ENCODE measurements at places on chromosomes 5 and 9.

- no peak for DNase-seq
Measured at GRCh38 chr9:69675563-69675962, 3.4 kb upstream of the APBA1 start.

DNA sequence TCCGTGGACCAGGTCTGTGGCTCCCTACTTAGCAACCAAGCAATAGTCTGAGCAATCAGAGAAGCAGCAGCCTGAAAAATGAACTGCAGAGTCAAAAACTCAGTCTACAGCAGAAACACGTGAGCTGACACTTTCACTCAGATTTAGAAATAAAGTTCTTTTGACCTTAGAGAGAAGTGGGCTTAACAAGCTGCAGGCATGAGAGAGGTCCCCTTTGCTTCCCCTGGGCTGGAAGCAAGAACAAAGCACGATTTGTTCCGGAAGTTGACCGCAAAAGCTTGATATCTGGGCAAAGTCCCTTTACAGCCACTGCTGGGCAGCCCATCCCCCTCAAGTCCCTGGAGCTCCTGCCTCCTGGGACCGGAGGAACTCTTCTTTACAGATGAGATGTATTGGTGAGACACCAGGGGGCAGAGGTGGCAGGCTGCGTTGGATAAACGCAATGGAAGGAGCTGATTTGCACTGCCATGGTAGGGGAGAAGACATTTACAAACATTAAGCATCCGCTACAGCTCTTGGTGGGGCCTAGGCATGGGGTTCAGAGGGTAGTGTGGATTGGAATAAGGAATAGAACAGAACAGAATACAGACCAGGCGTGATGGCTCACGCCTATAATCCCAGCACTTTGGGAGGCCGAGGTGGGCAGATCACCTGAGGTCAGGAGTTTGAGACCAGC is 5.8 kb upstream of the SOWAHA start:
- DNase-seq: no peak

DNA sequence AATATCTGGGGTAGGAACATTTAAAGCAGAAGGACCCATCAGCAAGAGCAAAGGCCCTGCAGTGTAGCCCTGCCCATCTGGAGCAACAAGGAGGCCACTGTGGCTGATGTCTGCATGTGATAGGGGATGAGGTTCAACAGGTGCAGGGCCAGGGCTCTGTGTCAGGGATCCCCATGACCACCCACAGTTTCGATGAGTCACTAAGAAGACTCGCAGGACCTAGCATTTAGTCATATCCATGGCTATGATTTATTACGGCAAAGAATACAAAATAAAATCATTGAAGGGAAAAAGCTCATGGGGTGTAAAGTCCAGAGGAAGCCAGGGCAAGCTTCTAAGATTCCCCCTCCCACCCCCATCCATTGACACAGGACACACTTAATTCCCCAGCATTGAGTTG is 188.6 kb downstream of the ADGRV1 start:
- DNase-seq: no peak

DNA sequence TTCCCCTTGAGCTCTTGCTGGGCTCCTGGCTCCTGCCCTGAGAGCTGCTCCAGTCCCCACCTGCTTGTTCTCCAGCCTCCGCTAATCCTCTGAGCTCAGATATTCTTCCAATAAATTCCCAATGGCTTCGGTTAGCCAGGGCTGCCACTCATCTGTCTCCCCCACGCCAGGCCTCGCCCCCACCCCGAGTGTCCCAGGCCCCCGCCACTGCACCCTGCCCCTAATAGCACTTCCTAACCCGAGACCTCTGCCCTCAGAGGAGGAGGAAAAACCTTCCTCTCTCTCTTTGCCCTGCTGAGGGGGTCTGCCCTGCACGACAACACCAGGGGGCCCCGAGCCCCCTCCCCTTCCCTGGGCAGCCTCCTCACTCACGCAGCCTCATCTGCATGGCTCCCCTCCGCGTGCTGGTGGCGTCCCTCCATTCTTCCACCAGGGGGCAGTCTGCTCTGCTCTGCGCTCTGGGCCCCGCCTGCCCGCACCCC is 5.4 kb upstream of the LCN15 start:
- DNase-seq: no peak

DNA sequence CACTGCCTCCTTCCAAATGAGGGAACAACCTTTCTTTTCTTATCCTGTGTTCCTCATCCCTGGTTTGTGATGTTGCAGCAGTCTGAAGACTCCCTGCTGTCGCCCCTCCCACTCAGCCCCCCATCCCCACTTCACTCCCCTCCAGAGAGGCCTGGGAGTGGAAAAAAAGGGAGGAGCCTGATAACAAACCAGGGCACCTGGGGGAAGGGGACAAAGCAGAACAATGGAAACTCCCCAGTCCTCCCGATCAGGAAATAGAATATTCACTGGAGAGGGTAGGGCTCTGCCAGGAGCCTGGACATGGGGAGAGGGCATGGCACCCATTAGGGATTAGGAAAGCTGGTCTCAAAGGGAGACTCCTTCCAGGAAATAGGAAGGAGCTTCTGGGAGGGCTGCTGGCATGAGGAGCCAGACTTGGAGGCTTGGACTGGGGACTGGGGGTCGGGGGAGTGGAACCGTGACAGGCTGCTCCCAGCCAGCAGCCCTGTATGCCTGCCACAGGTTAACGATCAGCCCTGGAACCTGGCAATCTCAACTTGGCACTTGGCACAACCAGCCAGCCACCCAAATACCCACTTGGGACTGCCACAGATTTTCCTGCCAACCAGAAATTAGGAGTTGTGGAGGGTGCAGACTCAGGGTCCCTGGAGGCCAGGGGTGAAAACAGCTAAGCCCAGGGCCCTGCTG is 20.0 kb downstream of the PCDH1 start:
- DNase-seq: no peak

DNA sequence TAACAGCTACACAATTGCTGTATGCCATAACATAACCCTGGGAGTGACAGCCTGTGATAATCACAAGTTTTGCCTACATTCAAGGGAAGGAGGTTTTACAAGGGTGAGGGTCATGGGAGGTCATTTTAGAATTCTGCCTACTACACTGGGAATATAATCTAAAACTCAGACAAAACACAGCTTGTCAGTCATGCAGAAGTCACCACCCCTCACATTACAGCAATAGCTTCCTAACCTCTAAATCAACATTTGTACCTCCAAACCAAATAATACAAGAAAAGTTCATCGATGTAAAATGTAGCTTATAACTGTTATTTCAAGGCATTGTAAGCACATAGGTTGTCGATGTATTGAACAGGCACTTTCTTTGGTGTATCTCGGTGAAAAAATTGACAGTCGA is 139.0 kb downstream of the FAM114A2 start:
- no peak for DNase-seq

DNA sequence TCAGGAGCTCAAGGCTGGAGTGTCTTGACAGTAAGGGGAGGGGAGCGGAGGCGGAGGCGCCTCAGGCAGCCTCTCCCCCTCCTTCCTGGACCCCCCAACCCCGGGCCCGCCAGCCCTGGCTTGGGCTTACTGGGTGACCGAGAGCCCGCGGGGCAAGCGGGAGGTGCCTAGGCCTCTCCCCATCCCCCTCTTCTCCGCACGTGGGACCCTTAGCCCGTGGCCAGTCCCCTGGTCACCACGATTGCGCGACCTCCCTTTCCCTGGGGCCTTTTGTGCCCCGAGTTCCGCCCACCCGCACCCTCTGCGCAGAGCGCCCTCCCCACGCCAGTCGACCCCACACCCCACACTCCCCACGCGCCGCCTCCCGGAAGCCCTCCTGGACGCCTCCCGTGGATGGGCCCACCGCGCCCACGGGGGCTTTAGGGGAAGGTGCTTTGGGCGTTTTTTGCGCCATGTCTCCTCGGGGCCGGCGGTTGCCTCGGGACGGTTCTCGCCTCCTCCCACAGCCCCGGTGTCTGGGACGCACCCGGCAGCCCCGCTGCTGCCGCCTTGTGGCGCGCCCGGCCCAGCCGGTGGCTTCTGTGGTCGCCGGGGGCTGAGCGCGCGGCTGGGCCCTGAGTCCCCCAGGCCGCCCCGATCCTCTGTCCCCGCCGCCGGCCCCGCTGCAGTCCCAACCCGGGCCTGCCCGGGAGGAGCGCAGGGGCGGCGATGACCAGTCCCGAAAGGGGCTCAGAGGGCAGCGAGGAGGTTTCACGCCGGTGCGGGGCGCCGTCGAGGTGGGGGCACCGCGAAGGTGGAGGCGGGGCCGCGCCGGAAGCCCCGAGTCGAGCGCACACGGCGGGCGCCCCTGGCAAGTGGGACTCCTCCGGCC is 3.2 kb downstream of the TOR4A start:
- no peak for DNase-seq

- DNase-seq: no peak
Measured at GRCh38 chr9:89975630-89976029, 370.8 kb downstream of the GADD45G start.

DNA sequence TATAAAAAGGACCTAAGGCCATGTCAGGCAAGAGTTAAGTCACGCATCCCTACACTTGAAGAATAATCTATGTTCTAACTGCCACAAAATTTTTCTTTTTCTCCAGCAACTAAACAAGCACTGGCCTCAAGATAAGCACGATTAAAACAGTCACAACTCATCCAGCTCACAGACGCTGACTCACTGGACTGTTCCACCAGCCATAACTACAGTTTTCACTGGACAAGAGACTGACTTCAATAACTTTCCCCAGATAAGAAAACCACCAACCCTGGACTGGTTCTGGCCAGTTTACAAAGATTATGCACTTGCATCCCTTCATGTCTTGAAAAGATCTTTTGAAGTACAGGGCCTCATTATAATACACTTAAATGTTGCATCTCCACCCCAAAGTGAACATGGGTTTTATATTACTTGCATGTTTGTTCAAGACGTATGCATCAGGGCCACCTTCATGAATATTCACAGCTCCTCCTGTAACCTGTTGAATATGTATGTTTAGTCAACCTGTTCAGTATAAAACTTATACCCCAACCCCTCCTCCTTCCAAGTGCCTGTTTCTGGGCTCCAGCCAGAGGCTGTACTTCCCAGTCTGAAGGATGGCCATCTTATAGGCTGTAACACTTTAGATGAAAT is 129.3 kb upstream of the EPB41L4A start:
- no peak for DNase-seq

DNA sequence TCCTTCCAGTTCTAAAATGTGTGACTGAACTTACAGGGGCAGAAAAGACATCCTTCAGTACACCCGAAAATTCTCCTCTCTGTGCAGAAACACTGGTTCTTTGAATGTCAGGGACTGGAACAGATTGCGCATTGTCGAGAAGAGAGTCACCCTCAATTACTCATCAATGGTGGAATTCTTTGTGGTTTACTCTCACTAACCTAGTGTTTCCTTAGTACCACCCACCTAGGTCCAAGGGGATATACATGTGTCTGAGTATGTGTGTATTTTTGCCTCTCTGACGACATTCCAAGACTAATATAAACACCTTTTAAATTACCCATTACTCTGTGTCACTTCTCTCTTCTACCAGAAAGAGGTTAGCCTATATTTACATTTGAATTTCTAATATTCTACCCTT is 660.8 kb downstream of the TLE1 start:
- DNase-seq: no peak

GRCh38 chr5:94544031-94544650 is 74.3 kb downstream of the KIAA0825 start:
- no peak for DNase-seq

DNA sequence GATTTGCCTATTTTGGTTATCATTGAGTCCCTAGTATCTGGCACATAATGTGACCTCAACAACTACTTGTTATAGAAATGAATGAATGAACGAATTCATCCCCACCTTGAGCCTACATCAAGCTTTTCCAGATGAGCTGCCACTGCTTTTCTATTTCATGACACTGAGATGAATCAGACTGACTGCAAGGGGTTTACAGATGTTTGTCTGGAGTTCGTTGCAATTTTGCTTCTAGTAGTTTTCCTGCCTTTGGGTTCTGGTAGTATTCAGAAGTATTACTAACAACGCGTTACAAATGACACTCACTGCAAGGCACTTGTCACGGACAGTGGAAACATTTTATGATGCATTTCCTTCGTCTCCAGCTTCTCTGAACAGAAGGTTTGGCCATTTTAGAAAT is 222.3 kb downstream of the CD180 start:
- DNase-seq: no peak

- no peak for DNase-seq
Measured at GRCh38 chr5:140207250-140207964, 32.4 kb downstream of the CYSTM1 start.

DNA sequence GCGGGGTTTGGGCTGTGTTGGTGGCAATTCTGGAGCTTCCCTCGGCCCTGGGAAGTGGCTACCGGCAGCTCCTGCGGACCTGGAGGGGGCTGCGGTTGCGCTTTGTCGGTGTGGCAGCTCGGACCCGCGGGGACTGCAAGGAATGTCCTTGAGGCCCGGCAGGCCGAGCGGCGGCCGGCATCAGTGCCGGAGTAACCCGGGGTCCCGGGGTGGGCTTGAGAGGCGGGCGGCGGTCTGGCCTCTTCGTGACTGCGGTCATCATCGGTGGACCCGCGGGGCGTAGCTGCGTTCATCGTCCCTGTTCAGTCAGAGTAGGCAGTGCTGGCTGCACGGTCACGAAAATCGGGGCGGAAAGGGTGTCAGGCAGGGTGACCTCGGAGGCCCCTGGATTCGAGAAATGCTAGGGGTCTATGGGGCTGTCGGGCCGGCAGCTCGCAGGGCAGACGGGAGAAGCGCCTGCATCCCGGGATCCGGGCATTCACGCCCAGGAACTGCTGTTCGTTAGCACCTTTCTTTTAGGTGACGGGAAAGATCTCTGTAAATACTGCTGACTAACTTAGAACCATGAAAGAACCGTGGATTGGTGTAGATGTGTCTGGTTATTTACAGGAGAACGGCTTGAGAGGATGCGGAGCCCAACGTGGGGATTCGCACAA is 474 bp downstream of the HMGCR start:
- no peak for DNase-seq

DNA sequence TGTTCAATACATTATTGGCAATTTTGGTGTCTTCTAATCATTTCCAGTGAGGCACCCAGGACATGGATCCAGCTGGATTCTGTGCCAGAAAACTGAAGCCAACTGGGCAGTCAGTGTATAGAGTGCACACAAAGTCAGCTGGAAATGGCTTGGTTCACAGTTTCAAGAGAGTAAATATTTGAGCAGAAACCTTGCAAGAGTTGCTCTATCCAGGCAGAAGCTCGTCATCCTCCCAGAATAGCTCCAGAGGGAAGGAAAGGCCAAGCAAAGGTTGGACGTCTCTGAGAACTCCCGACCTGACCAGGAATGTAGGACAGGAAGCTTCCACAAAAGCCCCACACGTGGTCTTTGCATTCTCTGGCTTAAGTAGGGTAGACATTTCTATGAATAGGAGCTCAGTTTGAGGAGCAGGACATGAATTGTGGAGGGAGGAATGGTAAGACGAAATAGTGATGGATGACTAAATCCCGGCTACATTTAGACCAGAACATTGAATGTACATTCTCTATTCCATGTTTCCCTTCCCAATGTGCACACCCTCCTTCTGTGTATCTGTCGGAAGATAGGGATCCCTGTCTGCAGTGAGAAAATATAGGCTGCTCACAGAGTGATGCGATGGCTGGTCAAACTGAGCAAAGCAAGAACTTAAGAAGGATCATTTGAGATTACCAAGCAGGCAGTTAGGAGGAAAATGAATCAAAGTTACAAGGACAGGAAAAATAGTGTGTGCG is 72.7 kb upstream of the FCN2 start:
- no peak for DNase-seq

GRCh38 chr5:73863876-73864275 is 237.9 kb downstream of the ARHGEF28 start:
- DNase-seq: no peak

- DNase-seq: no peak
Measured at GRCh38 chr5:57488215-57488955, 5.8 kb upstream of the ACTBL2 start.

GRCh38 chr5:69030358-69031062 is 63.3 kb upstream of the SLC30A5 start:
- no peak for DNase-seq

Data from SK-N-MC (cell line).